ENCODE measurements at places on chromosomes 7 and 10. TPM values are rescaled to one million over a fixed set of nuclear protein-coding genes. Genes with fewer than 3 reads are reported as not detected.

Gene CPA4
- not detected for total RNA-seq

Gene DKK1
- total RNA-seq = 16.1 TPM

Gene CLEC2L
- 0.50 TPM for total RNA-seq

Gene C10orf71
- total RNA-seq = not detected

Gene NKX6-2
- not detected for total RNA-seq

Gene CYP3A4
- not detected for total RNA-seq

- no peak for DNase-seq
These were observed 576.6 kb upstream of the C7orf33 start for GRCh38 chr7:148014001-148014400.

DNA sequence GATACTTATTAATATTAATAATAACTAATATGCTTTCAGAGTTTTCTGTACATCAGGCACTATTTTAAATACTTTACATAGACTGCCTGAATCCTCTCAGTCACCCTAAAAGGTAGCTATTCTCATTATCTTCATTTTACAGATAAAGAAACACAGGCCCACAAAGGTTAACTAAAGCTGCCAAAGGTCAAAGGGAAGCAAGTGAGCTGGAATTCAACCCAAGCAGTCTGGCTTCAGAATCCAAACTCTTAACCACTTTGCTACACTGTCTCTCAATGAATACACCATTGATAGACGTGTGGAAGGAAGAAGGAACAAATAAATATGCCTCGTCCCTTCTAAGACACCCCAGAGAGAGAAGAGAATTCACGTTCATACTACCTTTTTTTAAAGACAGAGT is 52.0 kb downstream of the GFRA1 start:
- DNase-seq = no peak

GRCh38 chr7:76008156-76008687 is 13.8 kb upstream of the TMEM120A start:
- DNase-seq = no peak

DNA sequence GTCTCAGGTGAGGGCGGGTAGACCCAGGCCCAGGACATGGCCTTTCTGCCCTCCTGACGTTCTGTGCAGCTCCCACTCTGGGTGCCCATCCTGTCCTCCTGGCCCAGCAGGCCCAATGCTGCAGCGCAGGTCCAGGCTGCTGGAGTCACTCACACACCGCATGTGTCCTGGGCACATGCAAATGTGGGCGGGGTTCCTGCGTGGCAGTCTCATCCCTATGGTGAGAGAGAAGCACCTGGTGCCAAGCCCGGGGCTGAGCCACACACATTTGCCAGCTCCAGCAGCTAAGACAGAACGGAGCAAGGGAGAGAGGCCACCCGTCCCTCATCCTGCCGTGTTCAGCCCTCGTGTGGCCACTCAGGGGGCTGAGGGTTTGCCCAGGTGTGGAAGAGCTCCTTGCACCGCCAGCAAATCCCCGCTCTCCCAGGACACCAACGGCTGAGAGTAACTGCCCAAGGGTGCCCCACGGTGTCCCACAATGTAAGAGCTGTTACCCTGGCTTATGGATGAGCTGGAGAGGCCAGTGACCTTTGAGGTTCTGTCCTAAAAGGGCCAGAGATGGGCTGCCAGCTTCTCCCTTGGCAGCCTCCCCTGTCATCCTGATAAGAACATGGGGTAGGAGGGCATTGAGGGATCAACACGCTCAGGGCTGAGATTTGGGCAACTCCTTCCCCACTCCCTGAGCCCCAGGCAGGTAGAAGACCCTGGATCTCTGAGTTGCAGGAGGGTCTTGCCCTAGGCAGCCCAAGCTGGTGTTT is 4.4 kb downstream of the FUOM start:
- no peak for DNase-seq

GRCh38 chr10:3081383-3081981 is 14.1 kb downstream of the PFKP start:
- no peak for DNase-seq

- DNase-seq = peak; percentile 16
These were observed 8.6 kb upstream of the NKX2-3 start for GRCh38 chr10:99524050-99524666.

DNA sequence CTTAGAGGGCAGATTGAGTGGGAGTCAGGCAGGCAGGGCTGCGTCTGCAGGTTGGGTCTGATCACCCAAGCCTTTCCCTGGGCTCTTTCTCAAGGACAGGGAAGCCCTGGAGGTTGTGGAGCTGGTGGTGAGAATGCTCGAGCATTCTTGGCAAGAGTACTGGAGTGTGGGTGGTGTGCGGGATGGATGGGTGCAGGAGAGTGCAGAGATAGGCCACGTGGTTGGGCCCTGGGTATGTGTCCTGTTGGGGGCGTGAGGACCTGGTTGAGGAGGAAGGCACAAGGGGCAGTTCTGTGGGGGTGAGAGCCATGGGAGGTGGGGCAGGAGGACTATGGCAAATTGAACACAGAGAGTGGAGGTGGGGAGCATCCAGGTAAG is 135.9 kb downstream of the PTPN20 start:
- DNase-seq = no peak

- DNase-seq = peak; percentile 8
These were observed 133.5 kb downstream of the NRBF2 start for GRCh38 chr10:63266391-63267316.

GRCh38 chr7:50262916-50263690 is 41.4 kb upstream of the IKZF1 start:
- DNase-seq = no peak

DNA sequence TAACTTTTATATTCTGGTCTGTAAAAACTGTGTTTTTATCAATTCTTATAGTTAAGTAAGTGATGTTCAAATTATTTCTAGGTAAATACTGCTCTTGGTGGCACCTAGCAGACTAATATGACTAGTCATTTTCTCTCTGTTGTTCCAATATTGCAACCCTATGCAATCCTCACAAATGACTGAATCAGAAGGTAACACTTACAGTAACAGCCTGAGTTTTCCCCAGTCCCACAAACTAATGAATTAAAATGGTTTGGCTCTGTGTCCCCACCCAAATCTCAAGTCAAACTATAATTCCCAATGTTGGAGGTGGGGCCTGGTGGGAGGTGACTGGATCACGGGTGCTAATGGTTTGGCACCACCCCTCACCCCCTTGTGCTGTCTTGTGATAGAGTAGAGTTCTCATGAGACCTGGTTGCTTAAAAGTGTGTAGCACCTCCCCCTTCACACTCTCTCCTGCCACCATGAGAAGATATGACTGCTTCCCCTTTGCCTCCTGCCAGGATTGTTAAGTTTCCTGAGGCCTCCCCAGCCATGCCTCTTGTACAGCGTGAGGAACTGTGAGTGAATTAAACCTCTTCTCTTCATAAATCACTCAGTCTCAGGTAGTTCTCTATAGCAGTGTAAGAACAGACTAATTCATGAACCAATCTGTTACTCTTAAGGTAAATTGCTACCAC is 43.5 kb downstream of the MTPN start:
- DNase-seq = no peak

DNA sequence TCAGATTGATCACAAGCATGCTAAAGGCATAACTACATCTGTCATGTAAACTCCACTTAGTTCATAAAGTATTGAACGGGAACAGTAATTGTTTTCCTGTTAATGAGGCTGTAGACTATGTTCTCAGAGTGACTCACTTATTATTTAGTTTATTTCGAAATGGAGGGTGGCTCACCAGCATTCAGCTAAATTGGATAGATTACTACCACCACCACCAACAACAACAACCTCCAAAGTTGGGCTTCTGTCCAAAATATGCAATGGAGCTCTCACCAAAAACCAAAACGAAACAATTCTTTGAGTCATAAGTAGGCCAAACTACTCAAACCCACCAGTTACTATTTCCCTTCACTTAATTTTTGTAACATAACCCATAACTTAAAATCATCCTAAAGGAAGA is 127.9 kb upstream of the NRBF2 start:
- no peak for DNase-seq

GRCh38 chr10:23204773-23205172 is 12.7 kb downstream of the PTF1A start:
- DNase-seq = peak; percentile 86

GRCh38 chr7:142488036-142488633 is 230.3 kb upstream of the PRSS58 start:
- no peak for DNase-seq

GRCh38 chr7:101507791-101508252 is 121.3 kb downstream of the MYL10 start:
- peak; percentile 92 for DNase-seq
